ENCODE measurements at places on chromosomes 12 and 14. TPM values are rescaled to one million over a fixed set of nuclear protein-coding genes. Genes with fewer than 3 reads are reported as not detected.

The CLEC14A gene
- total RNA-seq = not detected

GRCh38 chr12:26961803-26962202 lies 23.5 kb downstream of the FGFR1OP2 start:
- no peaks in the 10 kb centered on the region for H3K27me3 ChIP-seq
- peaks cover 48% of the 10 kb centered on the region for H3K36me3 ChIP-seq
- H3K4me3 ChIP-seq = no peak overlapping the region
- no peaks in the 10 kb centered on the region for H3K4me1 ChIP-seq

The KRT71 gene
- total RNA-seq = not detected

The SPX gene
- 0.57 TPM for total RNA-seq

The EFS gene
- 32.1 TPM for total RNA-seq

DNA sequence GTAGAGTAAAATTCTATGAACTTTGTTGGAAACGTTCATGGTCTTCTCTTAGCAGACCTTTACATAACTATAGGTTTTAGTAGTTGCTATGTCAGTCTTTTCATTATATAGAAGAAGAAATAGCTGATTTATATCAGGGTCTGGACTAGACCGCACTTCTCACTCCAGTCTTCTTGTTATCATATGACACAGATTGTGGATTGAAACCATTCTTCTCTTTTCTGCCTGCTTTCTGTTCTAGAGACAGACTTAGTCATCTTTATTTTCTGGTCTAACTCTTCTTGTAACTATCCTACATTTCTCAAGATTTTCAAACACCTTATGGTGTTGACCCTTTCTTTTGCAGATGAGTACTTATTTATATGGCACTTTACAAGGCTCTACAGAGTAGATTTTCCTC lies 55.7 kb downstream of the PCNX1 start:
- H3K4me3 ChIP-seq = no peak overlapping the region
- H3K36me3 ChIP-seq = peaks cover 9% of the 10 kb centered on the region
- H3K27me3 ChIP-seq = no peaks in the 10 kb centered on the region
- no peaks in the 10 kb centered on the region for H3K4me1 ChIP-seq
- no peak for DNase-seq

The SOAT2 gene
- not detected for total RNA-seq

GRCh38 chr12:47397664-47398281 lies 308.1 kb downstream of the RPAP3 start:
- H3K27ac ChIP-seq = no peak overlapping the region
- no peak overlapping the region for H3K4me3 ChIP-seq
- peaks cover 16% of the 10 kb centered on the region for H3K36me3 ChIP-seq
- no peaks in the 10 kb centered on the region for H3K4me1 ChIP-seq
- DNase-seq = peak; percentile 47
- no peaks in the 10 kb centered on the region for H3K27me3 ChIP-seq

The PIWIL1 gene
- not detected for total RNA-seq

- no peak for DNase-seq
- no peaks in the 10 kb centered on the region for H3K36me3 ChIP-seq
- no peaks in the 10 kb centered on the region for H3K4me1 ChIP-seq
Measured at GRCh38 chr12:16034136-16034817, 123.1 kb downstream of the DERA start.

- H3K36me3 ChIP-seq = no peaks in the 10 kb centered on the region
- no peak overlapping the region for H3K4me3 ChIP-seq
- no peaks in the 10 kb centered on the region for H3K4me1 ChIP-seq
- H3K27ac ChIP-seq = no peak overlapping the region
- DNase-seq = peak; percentile 25
Measured at GRCh38 chr14:105496831-105497591, 6.0 kb downstream of the TEDC1 start.

- H3K4me1 ChIP-seq = no peaks in the 10 kb centered on the region
- no peaks in the 10 kb centered on the region for H3K36me3 ChIP-seq
- no peak overlapping the region for H3K27ac ChIP-seq
- H3K4me3 ChIP-seq = no peak overlapping the region
Measured at GRCh38 chr12:90333424-90333823, 621.6 kb downstream of the CCER1 start.

DNA sequence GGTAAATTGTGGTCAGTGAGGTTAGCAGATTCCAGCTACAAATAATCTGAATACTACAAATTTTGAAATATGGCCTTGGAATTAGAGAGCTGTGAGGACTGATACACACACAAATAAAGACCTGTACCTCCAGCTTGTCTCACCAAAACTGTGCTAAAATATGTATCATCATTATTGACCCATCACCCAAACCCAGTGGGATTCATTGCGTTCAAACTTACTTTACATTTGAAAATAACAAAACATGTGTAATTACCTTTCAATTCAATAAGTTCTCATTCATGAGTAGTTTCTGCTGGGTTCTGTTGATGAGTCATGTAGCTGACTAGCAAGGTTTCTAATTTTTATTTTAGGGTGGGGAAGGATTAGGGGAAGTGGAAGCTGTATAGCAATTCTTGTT lies 170.9 kb downstream of the MSRB3 start:
- no peaks in the 10 kb centered on the region for H3K27me3 ChIP-seq
- no peak overlapping the region for H3K27ac ChIP-seq
- H3K4me1 ChIP-seq = no peaks in the 10 kb centered on the region
- no peak overlapping the region for H3K4me3 ChIP-seq

The AMN gene
- 1.9 TPM for total RNA-seq

The SLC38A6 gene
- total RNA-seq = 7.2 TPM

GRCh38 chr14:86961106-86961716 lies 1031.8 kb downstream of the GALC start:
- H3K27me3 ChIP-seq = no peaks in the 10 kb centered on the region
- DNase-seq = peak; percentile 40
- no peak overlapping the region for H3K27ac ChIP-seq
- H3K4me3 ChIP-seq = no peak overlapping the region
- H3K36me3 ChIP-seq = peaks cover 9% of the 10 kb centered on the region

DNA sequence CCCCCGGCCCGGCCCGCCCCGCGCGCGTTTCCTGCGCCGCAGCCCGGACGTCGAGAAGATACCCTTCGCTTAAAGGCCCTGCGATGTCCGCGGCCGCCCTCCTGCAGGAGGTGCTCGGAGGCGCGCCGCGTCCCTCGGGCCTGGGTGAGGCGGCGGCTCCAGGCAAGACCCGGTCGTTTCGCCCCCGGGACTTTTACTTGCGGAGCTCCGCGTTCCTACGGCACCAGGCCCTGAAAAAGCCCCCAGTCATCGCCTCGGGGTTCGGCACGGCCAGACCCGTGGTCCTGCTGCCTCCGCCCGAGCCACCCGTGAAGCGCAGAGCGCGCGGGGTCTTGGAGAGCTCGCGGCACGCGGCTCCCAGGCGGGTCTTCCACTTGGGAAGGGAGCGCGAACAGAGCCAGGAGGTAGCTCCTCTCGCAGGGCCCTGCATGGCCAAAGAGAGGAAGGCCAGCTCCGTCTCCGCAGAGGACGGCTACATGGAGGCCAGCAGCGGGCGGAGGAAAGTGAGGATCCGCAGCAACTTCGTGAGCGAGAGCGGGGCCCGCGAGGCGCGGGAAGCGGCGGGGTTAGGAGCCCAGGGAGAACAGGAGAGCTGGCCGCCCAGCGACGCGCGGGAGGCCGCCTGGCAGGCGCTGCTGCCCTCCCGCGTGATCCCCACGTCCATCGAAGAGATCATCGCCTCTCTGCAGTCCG lies 26.9 kb downstream of the TTC6 start:
- H3K27me3 ChIP-seq = peaks cover 16% of the 10 kb centered on the region
- no peak overlapping the region for H3K27ac ChIP-seq
- DNase-seq = peak; percentile 60
- peak overlapping the region; percentile 77 for H3K4me3 ChIP-seq

DNA sequence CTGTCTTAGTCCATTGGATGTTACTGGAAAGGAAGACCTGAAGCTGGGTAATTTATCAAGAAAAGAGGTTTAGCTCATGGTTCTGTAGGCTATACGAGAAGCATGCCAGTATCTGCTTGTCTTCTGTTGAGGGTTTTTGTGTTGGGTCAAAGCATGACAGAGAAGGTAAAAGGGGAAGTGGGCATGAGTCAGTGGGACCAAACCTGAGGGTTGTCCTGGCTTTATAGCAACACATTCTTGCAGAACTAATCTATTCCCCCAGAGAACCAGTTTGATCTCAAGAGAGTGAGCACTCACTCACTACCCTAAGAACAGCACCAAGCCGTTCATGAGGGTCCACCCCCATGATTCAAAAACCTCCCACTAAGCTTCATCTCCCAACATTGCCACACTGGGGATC lies 19.0 kb upstream of the KRAS start:
- peaks cover 1% of the 10 kb centered on the region for H3K4me1 ChIP-seq
- H3K27ac ChIP-seq = no peak overlapping the region
- no peak overlapping the region for H3K4me3 ChIP-seq
- no peak for DNase-seq

DNA sequence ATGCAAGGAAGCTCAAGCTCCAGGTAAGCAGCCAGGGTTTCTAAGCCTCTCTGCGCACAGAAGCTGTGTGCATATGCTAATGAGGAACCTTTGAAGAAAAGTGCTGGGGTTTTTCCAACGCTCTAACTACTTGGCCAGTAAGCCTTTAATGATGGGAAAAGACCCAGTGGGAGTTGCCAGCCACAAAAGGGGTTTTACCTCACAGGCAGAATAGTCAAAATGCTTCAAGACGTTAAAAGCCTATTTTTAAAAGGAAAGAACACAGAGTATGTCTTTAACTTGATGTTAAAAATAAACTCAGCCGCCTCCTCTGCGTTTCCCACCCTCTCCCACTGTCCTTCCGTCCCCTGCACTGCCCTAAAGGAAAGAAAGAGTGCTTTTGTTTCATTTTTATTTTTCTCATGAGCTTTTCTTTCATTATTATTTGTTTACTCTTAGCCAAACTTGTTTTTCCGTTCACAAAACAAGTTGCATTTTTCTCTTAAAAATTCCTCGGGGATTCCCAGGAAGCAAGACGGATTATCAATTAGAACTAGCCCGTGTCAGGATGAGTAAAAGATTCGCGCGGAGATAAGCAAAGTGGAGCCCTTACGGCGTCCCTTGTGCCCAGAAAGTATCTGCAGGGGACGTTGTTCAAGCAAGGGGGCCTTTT lies 209.8 kb upstream of the NUDT4 start:
- H3K36me3 ChIP-seq = no peaks in the 10 kb centered on the region
- H3K27me3 ChIP-seq = peaks cover 2% of the 10 kb centered on the region
- H3K4me3 ChIP-seq = peak overlapping the region; percentile 69
- no peak overlapping the region for H3K27ac ChIP-seq
- H3K4me1 ChIP-seq = no peaks in the 10 kb centered on the region

The CHMP4A gene
- 42.0 TPM for total RNA-seq

GRCh38 chr14:89814126-89814525 lies 140.4 kb downstream of the EFCAB11 start:
- no peaks in the 10 kb centered on the region for H3K27me3 ChIP-seq
- DNase-seq = no peak
- H3K4me3 ChIP-seq = no peak overlapping the region
- no peaks in the 10 kb centered on the region for H3K36me3 ChIP-seq
- H3K4me1 ChIP-seq = peaks cover 3% of the 10 kb centered on the region

- no peak for DNase-seq
- H3K27ac ChIP-seq = no peak overlapping the region
- no peaks in the 10 kb centered on the region for H3K36me3 ChIP-seq
- no peaks in the 10 kb centered on the region for H3K27me3 ChIP-seq
- no peaks in the 10 kb centered on the region for H3K4me1 ChIP-seq
- no peak overlapping the region for H3K4me3 ChIP-seq
Measured at GRCh38 chr12:100733817-100734593, 60.6 kb upstream of the ANO4 start.

GRCh38 chr12:50589650-50590435 lies 85.1 kb downstream of the DIP2B start:
- H3K4me1 ChIP-seq = peaks cover 7% of the 10 kb centered on the region
- no peak overlapping the region for H3K4me3 ChIP-seq
- no peak overlapping the region for H3K27ac ChIP-seq
- H3K27me3 ChIP-seq = no peaks in the 10 kb centered on the region
- no peaks in the 10 kb centered on the region for H3K36me3 ChIP-seq

The DCAF4 gene
- total RNA-seq = 30.2 TPM

GRCh38 chr12:40738856-40739255 lies 46.6 kb downstream of the CNTN1 start:
- H3K27me3 ChIP-seq = no peaks in the 10 kb centered on the region
- H3K4me3 ChIP-seq = no peak overlapping the region
- H3K36me3 ChIP-seq = peaks cover 17% of the 10 kb centered on the region
- H3K4me1 ChIP-seq = no peaks in the 10 kb centered on the region

GRCh38 chr14:43361751-43362150 lies 1145.3 kb downstream of the FSCB start:
- no peak overlapping the region for H3K27ac ChIP-seq
- H3K36me3 ChIP-seq = peaks cover 2% of the 10 kb centered on the region
- no peaks in the 10 kb centered on the region for H3K4me1 ChIP-seq

GRCh38 chr12:30529489-30530269 lies 166.0 kb downstream of the IPO8 start:
- H3K27me3 ChIP-seq = no peaks in the 10 kb centered on the region
- no peaks in the 10 kb centered on the region for H3K4me1 ChIP-seq
- H3K36me3 ChIP-seq = no peaks in the 10 kb centered on the region
- no peak overlapping the region for H3K27ac ChIP-seq
- no peak overlapping the region for H3K4me3 ChIP-seq
- no peak for DNase-seq

GRCh38 chr14:90017371-90017770 lies 44.4 kb upstream of the KCNK13 start:
- no peak for DNase-seq
- H3K27ac ChIP-seq = no peak overlapping the region

The CPNE6 gene
- not detected for total RNA-seq

GRCh38 chr12:132507161-132507538 lies 17.2 kb downstream of the FBRSL1 start:
- H3K36me3 ChIP-seq = no peaks in the 10 kb centered on the region
- H3K27ac ChIP-seq = no peak overlapping the region
- no peaks in the 10 kb centered on the region for H3K27me3 ChIP-seq
- H3K4me1 ChIP-seq = peaks cover 3% of the 10 kb centered on the region
- no peak overlapping the region for H3K4me3 ChIP-seq
- DNase-seq = no peak

DNA sequence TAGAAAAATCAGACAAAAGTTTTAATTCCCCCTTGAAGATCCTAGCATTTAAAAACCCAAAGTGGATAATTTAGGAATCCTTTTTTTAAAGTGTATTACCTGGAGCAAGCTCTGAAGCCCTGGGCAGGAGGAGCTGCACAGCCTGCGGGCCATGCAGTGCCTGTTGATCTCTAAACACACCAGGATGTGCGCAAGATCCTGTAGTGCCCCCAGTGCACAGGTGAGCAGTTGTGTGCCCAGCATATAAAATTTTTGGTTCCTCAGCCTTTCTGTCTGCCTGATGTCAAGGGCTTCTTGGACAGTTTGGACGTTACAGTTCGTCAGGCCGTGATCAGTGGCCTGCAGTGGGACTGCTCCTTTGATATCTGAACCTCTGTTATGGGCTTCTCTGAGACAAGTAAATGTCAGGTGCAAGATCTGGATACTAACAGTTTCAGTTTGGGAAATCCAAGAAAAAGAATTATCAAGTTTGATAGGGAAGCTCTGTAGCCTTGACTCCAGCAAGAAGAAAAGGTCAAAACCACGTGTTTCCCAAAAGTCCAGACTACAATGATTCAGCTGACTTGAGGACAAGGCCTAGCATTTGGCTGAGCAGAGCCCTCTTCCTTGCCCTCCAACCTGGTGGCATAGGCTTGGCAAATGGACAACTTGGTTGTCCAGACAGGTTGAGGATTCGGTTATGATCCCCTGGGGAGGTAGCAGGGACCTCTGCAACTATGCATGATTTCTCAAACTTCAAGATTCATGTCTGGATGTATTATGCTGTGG lies 1.0 kb downstream of the ATXN7L3B start:
- H3K4me3 ChIP-seq = peak overlapping the region; percentile 94
- no peaks in the 10 kb centered on the region for H3K27me3 ChIP-seq
- H3K27ac ChIP-seq = peak overlapping the region; percentile 91
- DNase-seq = no peak
- H3K36me3 ChIP-seq = peaks cover 20% of the 10 kb centered on the region

Data from H9 (cell line).